Stomach (tissue), 19 donors: ENCODE measurements at places on chromosomes 3 and 15. TPM values are rescaled to one million over a fixed set of nuclear protein-coding genes. Genes with fewer than 3 reads are reported as not detected.

Gene KLHL25
- 8.1 TPM for total RNA-seq

Gene FAM3D
- total RNA-seq = 581 TPM

Gene ZBBX
- total RNA-seq = 1.7 TPM

Gene IRAK2
- total RNA-seq = 2.3 TPM

DNA sequence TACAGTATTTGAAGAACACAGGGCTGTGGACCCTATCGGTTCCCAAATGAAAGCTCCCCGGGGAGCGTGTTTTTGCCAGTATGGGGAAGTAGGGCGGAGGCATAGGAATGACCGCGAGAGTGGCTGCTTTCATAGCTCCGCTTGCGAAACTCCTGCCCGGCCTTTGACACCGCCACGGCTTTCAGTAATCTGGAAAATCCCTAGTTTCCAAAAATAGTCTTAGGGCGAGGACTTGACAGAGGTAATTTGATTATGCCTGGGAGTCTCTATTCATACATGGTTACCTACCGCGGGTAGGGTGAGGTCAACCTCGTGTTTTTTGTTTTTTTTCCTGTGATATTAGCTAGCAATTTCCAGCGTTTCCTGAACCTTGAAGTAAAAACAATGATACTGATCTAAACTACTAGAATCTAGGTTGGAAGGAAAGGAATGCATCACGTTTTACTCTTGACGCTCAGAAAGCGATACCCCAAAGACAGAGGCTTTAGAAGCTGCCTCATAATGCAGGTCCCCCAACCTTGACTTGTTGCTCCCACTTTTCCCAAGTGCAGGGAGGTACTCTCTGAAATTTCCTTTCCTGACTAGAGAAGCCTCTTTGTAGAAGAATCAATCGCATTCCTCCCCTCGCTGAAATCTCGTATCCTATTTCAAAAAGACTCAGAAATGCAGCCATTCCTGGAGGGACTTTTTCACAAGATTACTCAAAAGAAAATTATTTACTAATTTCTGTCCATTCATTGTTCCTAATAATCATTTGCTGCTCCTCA, 894 bp upstream of the CCNL1 start:
- H3K4me3 ChIP-seq = peak overlapping the region; percentile 74
- H3K27me3 ChIP-seq = no peaks in the 10 kb centered on the region
- H3K27ac ChIP-seq = peak overlapping the region; percentile 98
- DNase-seq = peak; percentile 89
- peaks cover 21% of the 10 kb centered on the region for H3K36me3 ChIP-seq
- H3K4me1 ChIP-seq = peaks cover 30% of the 10 kb centered on the region

GRCh38 chr3:42476225-42477125, 26.0 kb upstream of the VIPR1 start:
- peak overlapping the region; percentile 84 for H3K27ac ChIP-seq
- DNase-seq = peak; percentile 86
- peaks cover 31% of the 10 kb centered on the region for H3K4me1 ChIP-seq
- H3K36me3 ChIP-seq = no peaks in the 10 kb centered on the region

- no peaks in the 10 kb centered on the region for H3K4me1 ChIP-seq
- no peaks in the 10 kb centered on the region for H3K36me3 ChIP-seq
- no peak overlapping the region for H3K4me3 ChIP-seq
- no peak overlapping the region for H3K27ac ChIP-seq
- H3K27me3 ChIP-seq = no peaks in the 10 kb centered on the region
Measured at GRCh38 chr3:4957978-4958377, 21.3 kb upstream of the BHLHE40 start.

GRCh38 chr3:106208251-106208650, 339.4 kb upstream of the CBLB start:
- no peak overlapping the region for H3K4me3 ChIP-seq
- no peaks in the 10 kb centered on the region for H3K36me3 ChIP-seq
- DNase-seq = no peak
- H3K4me1 ChIP-seq = no peaks in the 10 kb centered on the region
- H3K27ac ChIP-seq = no peak overlapping the region

- H3K27me3 ChIP-seq = no peaks in the 10 kb centered on the region
- no peak for DNase-seq
- H3K27ac ChIP-seq = no peak overlapping the region
Measured at GRCh38 chr3:156834962-156835535, 8.9 kb downstream of the LEKR1 start.

DNA sequence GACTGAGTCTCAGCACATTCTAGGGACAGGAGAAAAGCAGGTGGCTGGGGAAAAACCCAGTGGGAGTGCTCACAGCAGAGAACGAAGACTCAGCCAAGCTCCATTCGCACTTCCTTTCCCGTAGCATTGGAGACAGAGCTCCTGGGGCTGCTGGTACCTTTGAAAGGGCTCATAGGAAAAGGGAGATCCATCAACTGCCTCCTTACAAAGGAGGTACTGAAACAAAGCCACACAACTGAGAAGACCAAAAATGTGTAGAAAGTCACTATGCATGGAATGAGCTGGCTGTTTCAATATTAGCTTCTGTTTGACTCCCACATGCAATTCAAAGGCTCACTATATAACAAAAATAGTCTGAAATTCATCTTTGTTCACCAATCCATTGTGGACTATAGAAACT, 16.9 kb downstream of the STIMATE start:
- H3K27me3 ChIP-seq = no peaks in the 10 kb centered on the region
- no peak overlapping the region for H3K4me3 ChIP-seq
- no peak overlapping the region for H3K27ac ChIP-seq
- DNase-seq = no peak

GRCh38 chr3:167489571-167489970, 15.7 kb upstream of the SERPINI2 start:
- DNase-seq = no peak
- no peaks in the 10 kb centered on the region for H3K4me1 ChIP-seq
- no peak overlapping the region for H3K4me3 ChIP-seq
- H3K27ac ChIP-seq = no peak overlapping the region
- no peaks in the 10 kb centered on the region for H3K27me3 ChIP-seq

GRCh38 chr15:63212050-63213004, 22.9 kb downstream of the RAB8B start:
- H3K4me3 ChIP-seq = no peak overlapping the region
- H3K27me3 ChIP-seq = no peaks in the 10 kb centered on the region
- H3K36me3 ChIP-seq = no peaks in the 10 kb centered on the region
- peaks cover 25% of the 10 kb centered on the region for H3K4me1 ChIP-seq

DNA sequence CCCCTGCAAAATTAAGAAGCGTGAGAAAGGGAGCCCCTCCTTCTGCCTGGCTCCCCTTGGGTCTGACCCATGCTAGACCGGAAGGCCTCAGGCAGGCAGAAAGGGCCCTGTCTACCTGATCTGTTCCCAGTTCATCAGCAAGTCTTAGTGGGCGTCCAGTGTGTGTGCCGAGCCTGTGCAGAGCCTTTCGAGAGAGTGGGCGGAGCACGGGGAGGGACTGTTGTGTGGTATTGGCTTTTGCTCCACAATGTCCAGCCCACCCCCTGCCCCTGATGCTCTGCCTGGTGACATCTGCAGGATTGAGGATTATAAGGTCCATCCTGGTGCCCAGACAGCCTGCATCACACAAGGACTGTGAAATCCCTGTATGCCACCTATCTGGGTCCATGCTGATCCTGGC, 82.9 kb downstream of the CHDH start:
- peaks cover 7% of the 10 kb centered on the region for H3K27me3 ChIP-seq
- H3K27ac ChIP-seq = no peak overlapping the region
- H3K36me3 ChIP-seq = no peaks in the 10 kb centered on the region
- DNase-seq = no peak

GRCh38 chr3:187310954-187311470, 19.5 kb upstream of the MASP1 start:
- no peak for DNase-seq
- H3K4me3 ChIP-seq = no peak overlapping the region
- H3K27ac ChIP-seq = no peak overlapping the region

GRCh38 chr3:123511726-123512125, 62.8 kb upstream of the ADCY5 start:
- H3K27me3 ChIP-seq = no peaks in the 10 kb centered on the region
- H3K4me3 ChIP-seq = no peak overlapping the region
- no peaks in the 10 kb centered on the region for H3K4me1 ChIP-seq
- H3K27ac ChIP-seq = no peak overlapping the region
- peaks cover 35% of the 10 kb centered on the region for H3K36me3 ChIP-seq

GRCh38 chr3:69044608-69045007, 7.5 kb downstream of the TMF1 start:
- no peak overlapping the region for H3K27ac ChIP-seq
- peaks cover 51% of the 10 kb centered on the region for H3K4me1 ChIP-seq
- H3K36me3 ChIP-seq = peaks cover 82% of the 10 kb centered on the region
- H3K4me3 ChIP-seq = no peak overlapping the region
- no peaks in the 10 kb centered on the region for H3K27me3 ChIP-seq
- no peak for DNase-seq

- H3K36me3 ChIP-seq = no peaks in the 10 kb centered on the region
- no peak within 1 kb of the TSS for H3K27ac ChIP-seq
- H3K4me1 ChIP-seq = peaks cover 58% of the 10 kb centered on the region
- DNase-seq = peak; percentile 80
Measured at GRCh38 chr3:138946663-138947494, at the start of the genes FOXL2 and FOXL2NB. Gene FOXL2 (minus strand): TSS chr3:138947137. CDS start chr3:138946722, 415 bp downstream. Gene FOXL2NB (plus strand): TSS chr3:138947217. CDS start chr3:138947365, 148 bp downstream.

DNA sequence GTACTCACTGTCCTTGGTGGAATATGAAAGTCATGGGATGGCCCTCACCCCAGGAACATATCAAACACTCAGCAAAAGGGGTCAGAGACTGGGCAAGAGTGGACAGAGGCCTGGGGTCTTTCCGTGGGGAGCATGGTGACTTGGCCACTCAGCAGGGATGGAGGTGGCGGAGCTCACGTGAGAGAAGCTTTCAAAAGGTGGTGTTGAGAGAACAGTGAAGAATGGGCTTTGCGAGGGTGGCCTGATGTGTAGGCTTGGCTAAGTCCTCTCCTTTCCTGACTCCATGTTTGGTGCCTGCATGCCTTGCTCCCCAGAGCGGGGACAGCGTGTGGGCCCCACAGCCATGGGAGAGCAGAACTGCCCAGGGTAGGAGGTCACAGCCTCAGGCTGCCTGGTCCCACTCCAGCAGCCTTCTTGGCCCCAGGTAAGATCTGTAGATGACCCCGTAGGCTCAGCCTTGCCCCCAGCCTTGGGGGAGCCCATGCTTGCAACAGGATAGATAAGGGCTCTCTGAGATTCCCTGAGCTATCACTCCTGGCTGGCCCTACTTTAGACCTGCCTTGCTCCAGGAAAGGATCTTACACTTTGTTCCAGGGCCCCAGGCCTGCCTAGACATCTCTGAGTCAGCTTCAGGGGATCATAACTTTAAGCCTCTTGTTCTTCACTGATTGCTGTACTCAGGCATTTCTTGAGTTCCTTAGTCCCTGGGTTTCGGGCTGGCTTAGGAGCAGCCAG, 17.0 kb downstream of the RPLP1 start:
- H3K4me1 ChIP-seq = peaks cover 35% of the 10 kb centered on the region
- H3K27ac ChIP-seq = peak overlapping the region; percentile 79
- DNase-seq = no peak

GRCh38 chr15:40918146-40918798, 10.9 kb upstream of the DLL4 start:
- H3K36me3 ChIP-seq = no peaks in the 10 kb centered on the region
- no peak overlapping the region for H3K4me3 ChIP-seq
- DNase-seq = no peak
- no peak overlapping the region for H3K27ac ChIP-seq

- H3K4me1 ChIP-seq = peaks cover 16% of the 10 kb centered on the region
- H3K27ac ChIP-seq = peak within 1 kb of the TSS; percentile 97
- no peaks in the 10 kb centered on the region for H3K36me3 ChIP-seq
- H3K27me3 ChIP-seq = no peaks in the 10 kb centered on the region
- DNase-seq = peak; percentile 98
Measured at GRCh38 chr3:33113772-33114621, at the start of gene CRTAP. Gene CRTAP (plus strand): TSS chr3:33114014. CDS start chr3:33114078, 64 bp downstream.

DNA sequence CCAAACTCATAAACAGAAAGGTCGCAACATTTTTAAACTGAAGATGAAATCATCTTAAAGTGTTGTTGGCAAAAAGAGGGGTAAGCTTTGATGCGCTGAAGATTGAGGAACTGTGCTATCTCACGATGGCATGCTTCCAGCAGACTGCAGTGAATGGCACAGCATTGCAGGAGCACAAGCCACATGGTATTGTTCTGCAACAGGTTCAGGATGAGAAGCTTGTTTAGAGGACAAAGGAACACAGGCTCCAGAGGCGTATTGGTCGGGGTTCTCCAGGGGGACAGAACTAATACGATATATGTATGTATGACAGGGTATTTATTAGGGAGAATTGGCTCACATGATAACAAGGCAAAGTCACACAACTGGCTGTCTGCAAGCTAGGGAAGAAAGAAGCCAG, 13.8 kb upstream of the PLD1 start:
- no peak overlapping the region for H3K4me3 ChIP-seq
- no peak overlapping the region for H3K27ac ChIP-seq
- no peaks in the 10 kb centered on the region for H3K27me3 ChIP-seq
- no peaks in the 10 kb centered on the region for H3K36me3 ChIP-seq

GRCh38 chr15:74173380-74174218, at the start of gene ISLR:
Gene ISLR (plus strand): TSS chr15:74173710. CDS start chr15:74174859, 1,149 bp downstream.
- peak within 1 kb of the TSS; percentile 22 for H3K27ac ChIP-seq
- H3K4me3 ChIP-seq = peak within 1 kb of the TSS; percentile 40
- DNase-seq = peak; percentile 89
- H3K36me3 ChIP-seq = peaks cover 10% of the 10 kb centered on the region

DNA sequence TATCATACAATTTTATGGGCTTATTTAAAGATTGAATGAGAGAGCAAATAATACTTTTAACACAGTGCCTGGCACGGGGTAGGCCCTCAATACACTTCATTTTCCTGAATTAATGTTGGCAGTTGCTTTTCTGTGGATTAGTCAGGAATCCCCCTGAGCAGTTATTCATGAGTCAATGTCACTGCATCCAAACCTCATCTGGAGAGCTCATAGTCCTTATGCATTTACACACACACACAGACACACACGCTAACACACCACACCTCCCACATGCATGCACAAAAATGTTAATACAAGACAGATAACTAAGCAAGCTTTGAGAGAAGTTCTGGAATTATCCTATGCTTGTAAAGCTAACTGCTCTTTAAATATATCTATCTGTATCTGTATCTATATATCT, 34.0 kb upstream of the TNFAIP8L3 start:
- H3K4me1 ChIP-seq = peaks cover 4% of the 10 kb centered on the region
- H3K4me3 ChIP-seq = no peak overlapping the region
- H3K36me3 ChIP-seq = no peaks in the 10 kb centered on the region
- DNase-seq = no peak

GRCh38 chr3:102135316-102135715, 286.0 kb downstream of the NFKBIZ start:
- peaks cover 6% of the 10 kb centered on the region for H3K4me1 ChIP-seq
- H3K27me3 ChIP-seq = no peaks in the 10 kb centered on the region
- no peak overlapping the region for H3K4me3 ChIP-seq
- no peak overlapping the region for H3K27ac ChIP-seq
- no peaks in the 10 kb centered on the region for H3K36me3 ChIP-seq
- no peak for DNase-seq

DNA sequence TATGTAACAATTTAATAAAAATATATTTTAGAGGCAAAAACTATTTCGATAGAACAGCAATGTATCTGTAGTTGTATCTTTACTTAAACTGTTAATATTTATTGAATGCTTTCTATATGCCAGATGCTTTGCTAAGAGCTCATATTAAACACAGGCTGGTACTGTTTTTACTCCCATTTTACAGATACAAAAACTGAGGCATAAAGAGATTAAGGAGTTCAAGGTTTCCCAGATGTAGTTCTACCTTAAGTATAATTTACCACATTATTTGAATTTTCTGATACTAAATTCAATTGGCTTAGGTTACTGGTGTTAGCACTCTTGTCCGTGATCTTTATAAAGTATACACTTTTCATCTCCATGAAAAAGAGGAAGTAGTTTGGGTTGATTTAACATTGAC, 149.8 kb downstream of the ROBO2 start:
- DNase-seq = no peak
- H3K4me1 ChIP-seq = peaks cover 7% of the 10 kb centered on the region
- H3K4me3 ChIP-seq = no peak overlapping the region
- no peaks in the 10 kb centered on the region for H3K36me3 ChIP-seq
